ENCODE measurements at places on chromosomes 5 and 9. TPM values are rescaled to one million over a fixed set of nuclear protein-coding genes. Genes with fewer than 3 reads are reported as not detected.

DNA sequence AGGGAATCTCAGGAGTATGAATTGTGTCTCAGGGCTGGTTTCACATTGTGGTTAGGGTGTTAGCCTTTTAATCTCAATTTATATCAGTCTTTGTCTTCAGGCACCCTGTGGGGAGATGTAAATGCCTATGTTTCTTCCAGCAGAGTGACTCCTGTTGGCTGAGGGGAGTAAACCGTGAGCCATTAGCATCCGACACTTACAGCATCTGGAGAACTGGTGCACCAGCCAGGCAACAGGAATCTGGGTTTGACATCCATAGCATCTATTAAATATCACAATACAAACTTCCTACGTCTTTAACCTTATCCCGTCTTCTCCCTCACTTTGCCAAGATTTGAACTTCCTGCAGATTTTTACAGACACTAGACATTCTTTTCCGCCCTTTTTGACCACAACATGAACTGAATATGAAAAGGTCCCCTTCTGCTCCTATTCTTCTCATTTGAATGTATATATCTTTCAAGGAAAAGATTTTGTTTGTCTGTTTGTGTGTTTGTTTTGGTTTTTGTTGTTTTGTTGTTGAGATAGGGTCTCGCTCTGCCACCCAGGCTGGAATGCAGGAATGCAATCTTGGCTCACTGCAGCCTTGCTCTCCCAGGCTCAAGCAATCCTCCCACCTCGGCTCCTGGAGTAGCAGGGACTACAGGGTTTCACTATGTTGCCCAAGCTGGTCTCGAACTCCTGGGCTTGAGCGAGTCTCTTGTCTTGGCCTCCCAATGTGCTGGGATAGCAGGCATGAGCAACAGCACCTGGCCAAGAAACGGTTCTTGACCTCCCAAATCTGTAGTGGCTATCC, 626.2 kb downstream of the TLR4 start:
- DNase-seq, result no peak

DNA sequence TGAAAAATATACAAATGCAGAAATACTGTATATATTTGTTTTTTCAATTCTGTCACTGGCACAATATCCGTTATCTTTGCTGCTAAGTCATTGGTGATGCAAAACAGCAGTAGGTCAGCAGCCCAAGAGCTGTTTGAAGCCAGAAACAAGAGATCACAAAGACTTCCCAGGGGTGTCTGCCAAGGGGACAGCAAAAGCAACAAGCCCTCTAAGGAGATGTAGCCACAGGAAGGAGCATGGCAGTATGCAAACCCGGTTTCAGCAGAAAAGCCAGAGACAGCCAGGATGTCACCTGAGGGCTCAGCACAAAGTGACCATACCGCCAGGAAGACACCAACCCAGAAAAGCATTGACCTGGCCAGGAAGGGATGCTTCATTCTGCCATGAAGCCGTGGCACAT, 241.5 kb downstream of the ARRDC3 start:
- no peak for DNase-seq

- no peak for DNase-seq
These were observed 124.2 kb upstream of the MAST4 start for GRCh38 chr5:66472010-66472409.

DNA sequence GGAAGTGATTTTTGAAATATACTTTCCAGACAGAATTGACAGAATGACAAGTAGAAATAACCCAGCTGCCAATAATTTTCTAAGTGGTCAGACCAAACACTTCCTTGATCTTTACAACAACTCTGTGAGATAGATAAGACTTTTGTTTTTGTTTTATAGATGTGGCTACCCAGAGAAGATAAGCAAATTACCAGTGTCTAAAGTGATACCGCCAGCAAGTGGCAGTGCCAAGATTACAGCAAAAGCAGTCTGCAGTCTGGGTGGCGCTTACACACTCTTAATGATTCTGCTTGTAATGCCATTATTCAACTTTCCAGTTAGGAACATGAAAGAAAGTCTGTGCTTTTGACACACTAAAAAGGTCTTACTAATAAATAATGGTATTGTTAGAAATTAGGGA, 92.1 kb downstream of the HCN1 start:
- DNase-seq, result no peak

DNA sequence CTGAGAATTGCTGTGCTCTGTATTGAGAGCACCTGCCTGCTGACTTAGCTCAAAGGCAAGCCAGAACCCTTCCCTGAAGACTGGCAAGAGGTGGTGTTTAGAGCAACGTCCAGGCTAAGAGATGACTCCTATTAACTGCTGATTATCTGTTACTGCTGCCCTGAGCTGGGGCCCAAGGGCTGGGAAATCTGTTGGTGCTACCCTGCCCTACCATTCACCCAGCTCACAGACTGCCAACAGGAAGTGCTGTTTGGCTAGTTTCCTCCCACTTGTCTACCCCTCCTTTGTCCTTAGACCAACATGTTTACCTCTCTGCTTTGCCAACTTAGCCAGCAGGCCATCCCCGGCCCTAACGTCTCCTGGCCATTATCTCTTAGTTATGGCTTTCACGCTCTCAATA, 6.9 kb downstream of the RAB24 start:
- no peak for DNase-seq

GRCh38 chr5:84382363-84383295, 2.1 kb downstream of the EDIL3 start:
- DNase-seq, result peak; percentile 53

DNA sequence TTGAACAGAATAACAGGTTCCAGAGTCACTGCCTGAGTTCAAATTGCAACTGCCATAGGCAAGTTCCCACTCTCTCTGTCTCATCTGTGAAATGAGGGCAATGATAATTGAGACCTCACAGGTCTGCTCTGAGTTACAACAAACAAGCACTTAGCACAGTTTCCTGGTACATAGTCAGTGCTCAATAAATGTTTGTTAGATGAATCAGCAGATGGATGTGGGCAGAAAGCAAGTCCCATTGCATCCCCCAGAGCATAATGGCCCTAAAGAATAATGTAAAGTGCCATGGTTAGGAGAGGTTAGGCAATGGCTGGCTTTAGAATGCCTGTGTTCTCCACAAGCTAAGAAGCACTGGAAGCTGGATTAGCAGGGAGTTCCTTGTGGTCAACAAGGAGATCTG, 136.5 kb upstream of the LARP1 start:
- DNase-seq, result no peak

GRCh38 chr5:54985301-54986268, at the start of gene ESM1:
Gene ESM1, minus strand, starts transcription at chr5:54985593. Its CDS starts 76 bp downstream, at chr5:54985517.
- DNase-seq, result peak; percentile 68

GRCh38 chr9:117114768-117115167, 300.1 kb downstream of the ASTN2 start:
- DNase-seq, result no peak

DNA sequence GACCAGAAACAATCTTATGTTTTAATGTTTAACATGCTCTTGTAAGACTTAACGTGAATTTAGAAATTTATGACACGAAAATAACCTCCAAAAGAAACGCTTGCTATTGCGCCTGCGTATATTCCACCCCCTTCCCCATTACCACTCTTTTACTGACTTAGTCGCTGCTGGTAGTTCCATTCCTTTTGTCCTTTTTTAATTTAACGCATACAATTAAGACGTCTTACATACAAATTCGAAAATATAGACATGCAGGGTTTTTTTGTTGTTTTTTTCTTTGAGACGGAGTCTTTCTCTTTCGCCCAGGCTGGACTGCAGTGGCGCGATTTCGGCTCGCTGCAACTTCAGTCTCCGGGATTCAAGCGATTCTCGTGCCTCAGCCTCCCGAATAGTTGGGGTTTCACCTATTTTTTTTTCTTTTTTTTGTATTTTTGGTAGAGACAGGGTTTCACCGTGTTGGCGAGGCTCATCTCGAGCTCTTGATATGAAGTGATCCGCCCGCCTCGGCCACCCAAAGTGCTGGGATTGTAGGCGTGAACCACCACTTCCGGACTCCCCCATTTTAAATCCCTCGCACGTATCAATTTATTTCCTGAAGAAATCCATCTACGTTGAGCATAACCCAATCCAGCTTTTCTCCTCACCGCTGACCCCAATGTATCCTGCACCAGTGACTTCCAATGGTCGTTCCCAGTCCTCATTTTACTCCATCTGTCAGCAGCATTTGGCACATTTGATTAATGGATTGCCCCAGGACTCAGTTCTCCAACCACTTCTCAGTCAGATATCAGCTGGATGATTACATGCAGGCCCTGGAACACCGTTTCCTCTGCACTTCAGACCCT, 684 bp upstream of the MED7 start:
- DNase-seq, result peak; percentile 47

GRCh38 chr9:101242651-101243050, 142.2 kb downstream of the BAAT start:
- DNase-seq, result no peak

DNA sequence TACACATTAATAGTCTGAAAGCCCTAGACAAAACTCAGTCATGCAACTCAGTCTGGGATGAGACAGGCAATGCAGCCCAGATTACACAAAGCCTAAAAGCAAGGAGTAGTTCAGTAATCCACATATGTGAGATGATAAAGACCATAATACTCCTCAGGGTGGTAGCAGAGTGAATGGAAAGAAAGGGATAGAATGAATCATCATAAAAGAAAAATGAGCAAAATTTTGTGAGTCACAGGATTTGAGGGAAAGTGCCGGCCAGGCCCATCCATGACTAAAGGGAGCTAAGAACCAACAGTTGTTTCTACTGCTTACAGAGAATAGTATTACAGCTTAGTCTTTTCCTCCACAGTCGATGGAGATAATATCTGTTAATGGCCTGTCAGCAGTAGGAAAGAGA, 90.0 kb upstream of the POU5F2 start:
- no peak for DNase-seq

GRCh38 chr9:33106827-33107621, 30.6 kb upstream of the SMU1 start:
- DNase-seq, result peak; percentile 51

GRCh38 chr9:71630377-71630995, 137.8 kb downstream of the CEMIP2 start:
- DNase-seq, result no peak

GRCh38 chr5:170421826-170422225, 32.7 kb upstream of the KCNMB1 start:
- DNase-seq, result no peak

DNA sequence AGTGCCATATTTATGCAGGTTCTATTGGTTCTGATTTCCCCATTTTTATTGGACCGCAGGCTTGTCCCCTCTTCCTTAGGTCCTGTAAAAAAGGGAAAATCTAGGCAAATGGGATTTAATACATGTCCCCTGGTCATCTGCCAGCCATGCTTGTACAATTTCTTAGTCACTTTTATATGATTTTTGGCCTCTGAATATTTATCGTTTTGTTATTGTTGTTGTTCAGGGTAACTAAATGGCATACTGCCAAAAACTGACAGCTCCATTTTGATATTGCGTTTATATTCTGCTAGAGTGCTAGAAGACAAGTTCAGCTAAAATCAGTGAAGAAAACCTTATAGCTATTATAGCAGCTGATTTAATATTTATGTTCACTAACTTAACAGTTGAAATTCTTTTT, 770.2 kb upstream of the FAM174A start:
- peak; percentile 28 for DNase-seq

SPOCK1 gene
- 0.79 TPM for polyA plus RNA-seq

PROB1 gene
- polyA plus RNA-seq, result 1.4 TPM

DMGDH gene
- 3.1 TPM for polyA plus RNA-seq

SH3GL2 gene
- polyA plus RNA-seq, result 5.2 TPM

HACD4 gene
- polyA plus RNA-seq, result 11.0 TPM

GABRA1 gene
- 0.67 TPM for polyA plus RNA-seq

CTNNA1 gene
- polyA plus RNA-seq, result 369 TPM

NR6A1 gene
- polyA plus RNA-seq, result 1.8 TPM
